ENCODE measurements at places on chromosomes 16 and 17.

GRCh38 chr16:67719778-67720144 lies 645 bp upstream of the GFOD2 start:
- DNase-seq = peak; percentile 69

- peak; percentile 54 for DNase-seq
Observed at GRCh38 chr16:89565506-89566372, 5.3 kb downstream of the RPL13 start.

DNA sequence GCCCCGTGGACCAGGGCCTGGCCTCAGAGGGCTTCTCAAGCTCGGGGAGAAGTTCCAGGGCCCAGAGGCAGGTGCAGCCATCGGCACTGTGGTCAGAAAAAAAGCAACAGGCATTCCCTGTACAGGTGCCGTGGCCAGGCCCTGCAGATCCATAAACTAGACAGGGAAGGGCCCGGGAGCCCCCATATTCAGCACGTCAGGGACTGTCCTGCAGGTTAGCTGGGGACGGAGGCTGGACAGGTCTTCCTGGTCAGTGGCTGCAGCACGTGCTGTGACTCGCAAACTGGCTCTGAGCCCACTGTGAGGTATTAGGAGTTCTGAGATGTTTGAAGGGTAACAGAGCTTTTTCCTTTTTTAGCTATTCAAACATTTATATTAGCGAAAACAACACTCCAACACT lies 15.0 kb upstream of the C16orf95 start:
- DNase-seq = no peak

- DNase-seq = no peak
Observed at GRCh38 chr16:46900455-46901235, 16.5 kb downstream of the GPT2 start.

GRCh38 chr17:80328634-80329380 lies 68.2 kb downstream of the RNF213 start:
- DNase-seq = no peak

DNA sequence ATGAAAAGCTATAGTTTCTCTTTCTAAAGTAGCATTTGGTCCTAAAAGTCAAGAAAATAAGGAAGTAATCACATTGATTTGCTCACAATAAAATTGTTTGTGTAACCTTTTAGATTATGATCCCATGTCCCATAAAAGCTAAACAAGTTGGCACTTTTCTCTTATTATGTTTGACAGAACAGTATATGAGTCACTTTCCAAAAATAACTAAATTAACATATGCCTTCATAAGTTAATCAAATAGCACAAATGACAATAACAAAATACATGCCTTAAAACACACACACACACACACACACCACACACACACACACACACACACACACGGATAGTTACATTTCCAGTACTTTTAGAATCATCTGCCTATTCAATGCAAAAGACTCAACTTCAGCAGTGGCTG lies 2.8 kb downstream of the MED13 start:
- DNase-seq = no peak

DNA sequence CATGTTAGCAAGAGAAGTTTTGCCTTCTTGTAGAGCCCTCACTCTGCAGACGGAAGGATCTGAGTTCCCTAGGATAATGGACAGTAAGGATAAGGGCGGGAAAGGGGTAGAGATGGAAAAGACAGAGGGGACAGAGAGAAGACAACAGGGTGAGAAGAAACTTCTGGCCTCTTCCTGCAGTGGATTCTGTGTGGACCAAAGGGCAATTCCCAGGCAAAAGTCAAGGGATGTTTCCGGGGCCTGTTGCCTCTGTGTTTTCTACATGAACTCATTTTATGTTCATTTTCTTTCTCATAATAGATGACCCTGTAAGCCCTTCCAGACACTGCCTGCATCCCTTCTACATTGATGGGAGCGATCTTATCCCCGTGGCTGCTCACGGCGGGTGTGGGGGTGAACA lies 647 bp upstream of the TMEM238L start:
- DNase-seq = no peak

DNA sequence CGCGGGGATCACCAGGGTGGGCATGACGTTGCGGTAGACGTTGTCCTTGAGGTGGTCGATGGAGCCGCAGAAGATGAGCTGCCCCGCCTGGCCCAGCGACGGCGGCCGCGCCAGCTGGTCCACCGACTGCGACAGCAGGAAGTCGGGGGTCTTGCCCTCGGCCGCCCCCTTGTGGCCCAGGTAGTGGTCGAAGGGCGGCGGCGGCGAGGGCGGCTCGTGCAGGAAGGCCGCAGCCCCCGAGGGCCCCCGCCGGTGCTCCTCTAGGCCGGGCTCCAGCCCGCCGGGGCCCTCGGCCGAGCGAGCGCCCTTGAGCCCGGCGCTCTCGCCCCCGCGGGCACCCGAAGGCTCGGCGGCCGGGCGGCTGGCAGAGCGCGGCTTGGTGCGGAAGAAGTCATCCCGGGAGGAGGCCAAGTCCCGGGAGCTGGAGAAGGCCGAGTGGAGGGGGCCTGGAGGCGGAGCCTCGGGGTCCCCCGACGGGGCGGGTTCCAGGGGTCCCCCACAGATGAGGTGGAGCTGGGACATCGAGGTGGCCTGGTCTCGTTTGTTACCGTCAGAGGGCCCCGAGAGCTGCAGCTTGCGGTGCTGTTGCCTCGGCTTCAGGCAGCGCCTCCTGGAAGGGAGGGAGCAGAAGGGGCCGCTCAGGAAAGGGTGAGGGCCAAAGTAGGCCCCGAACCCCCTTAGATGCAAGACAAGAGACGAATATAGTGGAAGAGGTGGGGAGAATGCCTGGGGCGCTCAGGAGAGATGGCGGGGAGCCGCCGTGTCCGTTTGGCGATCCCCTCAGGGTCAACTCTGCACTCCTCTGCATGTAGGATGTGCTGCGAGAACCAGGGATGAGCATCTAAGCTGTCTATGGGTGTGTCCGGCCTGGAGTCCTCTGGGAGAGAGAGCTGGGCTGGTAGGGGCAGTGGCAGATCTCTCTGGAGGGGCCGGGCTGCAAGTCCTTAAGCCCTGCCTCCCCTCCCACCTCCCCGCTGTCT lies 8.8 kb downstream of the FAM171A2 start:
- peak; percentile 71 for DNase-seq

DNA sequence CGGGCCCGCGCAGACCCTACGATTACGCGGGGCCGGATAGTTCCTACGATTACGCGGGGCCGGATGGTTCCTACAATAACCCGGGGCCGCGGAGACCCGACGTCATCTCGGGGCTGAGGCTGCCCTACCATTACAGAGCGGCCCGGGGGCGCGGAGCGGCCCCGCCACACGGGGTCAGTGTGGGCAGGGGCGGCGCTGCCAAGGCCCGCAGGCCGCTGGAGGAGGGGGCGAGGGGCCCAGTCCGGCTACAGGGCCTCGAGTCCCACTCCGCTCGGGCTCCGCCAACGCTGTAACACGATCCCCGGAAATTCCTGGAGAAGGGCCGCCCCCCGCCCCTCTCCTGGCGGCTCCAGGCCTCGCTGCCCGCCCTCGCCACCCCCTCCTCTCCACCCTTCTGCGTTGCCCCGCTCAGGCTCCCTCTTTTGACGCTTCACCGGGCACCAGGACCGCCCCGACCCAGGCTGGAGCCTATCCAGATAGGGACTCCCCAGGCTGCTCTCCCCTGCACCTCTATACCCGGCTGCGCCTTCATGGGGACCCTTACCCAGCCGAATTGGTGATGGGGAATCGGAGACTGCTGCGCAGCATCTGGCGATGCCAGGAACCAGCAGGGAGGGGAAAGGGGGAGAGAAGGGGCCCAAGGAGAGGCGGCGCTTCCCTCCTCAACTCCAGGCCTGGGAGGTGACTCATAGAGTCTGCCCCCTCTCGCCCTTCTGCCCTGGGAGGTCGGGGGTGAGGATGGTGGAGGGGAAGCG lies at the start of gene RAB34:
RAB34 (minus strand) TSS at position 291 of the 755 bp plus-strand sequence. CDS start 602 bp downstream, outside the sequence.
- DNase-seq = peak; percentile 17

- DNase-seq = no peak
Observed at GRCh38 chr17:81298325-81298990, 3.4 kb upstream of the SLC38A10 start.

- DNase-seq = no peak
Observed at GRCh38 chr17:63116228-63116627, 150.2 kb downstream of the TANC2 start.

DNA sequence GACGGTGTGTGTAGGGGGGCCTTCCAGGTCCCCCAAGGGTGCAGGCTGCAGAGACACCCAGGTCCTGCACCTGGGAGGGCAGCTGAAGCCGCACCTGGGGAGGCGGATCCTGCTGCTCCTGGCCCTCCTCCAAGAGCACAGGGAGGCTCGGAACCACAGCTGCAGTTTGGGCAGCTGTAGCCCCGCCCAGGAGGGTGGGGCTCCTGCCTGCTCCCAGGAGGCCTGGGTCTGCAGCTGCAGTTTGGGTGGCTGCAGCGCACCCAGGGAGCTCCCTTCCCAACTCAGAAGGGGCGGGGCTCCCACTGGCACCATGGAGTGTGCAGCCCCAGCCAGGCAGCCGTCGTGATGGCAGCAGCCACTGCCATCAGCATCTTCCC lies 69.4 kb upstream of the NKD1 start:
- DNase-seq = no peak

- no peak for DNase-seq
Observed at GRCh38 chr17:73141411-73141810, 23.4 kb upstream of the SSTR2 start.

DNA sequence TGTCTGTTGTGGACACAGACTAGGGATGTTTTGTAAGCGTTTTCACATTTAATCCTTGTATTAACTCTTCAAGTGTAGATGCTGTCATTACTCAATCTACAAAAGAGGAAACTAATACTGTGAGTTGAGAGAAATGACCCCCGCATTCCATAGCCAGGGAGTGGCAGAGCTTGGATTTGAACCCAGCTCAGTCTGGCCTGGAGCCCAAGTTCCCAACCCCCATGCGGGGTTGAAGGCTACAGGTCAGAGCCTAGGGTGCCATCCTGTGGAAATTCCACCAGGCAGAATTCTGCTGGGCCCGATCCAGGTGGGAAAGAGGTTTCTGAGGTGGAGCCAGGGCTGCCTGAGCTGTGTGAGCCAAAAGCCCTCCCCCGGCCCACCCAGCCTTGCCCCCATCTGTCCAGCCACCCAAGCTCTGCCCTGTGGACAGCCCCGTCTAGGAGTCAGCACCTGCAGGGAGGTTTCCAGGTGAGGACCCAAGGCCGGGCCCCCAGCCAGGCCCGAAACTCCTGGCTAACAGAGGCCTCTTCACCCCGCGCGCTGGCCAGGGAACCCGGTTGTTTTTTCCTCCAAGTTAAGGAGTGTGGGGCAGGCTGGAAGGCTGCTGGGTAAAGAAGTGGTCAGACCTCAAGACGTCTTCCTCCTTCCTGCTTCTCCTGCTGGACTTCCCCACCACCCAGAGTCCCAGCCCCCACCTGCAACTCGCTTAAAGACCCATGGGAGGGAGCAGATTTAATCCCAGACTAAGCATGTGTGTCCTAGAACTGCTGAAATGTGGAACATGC lies 5.7 kb downstream of the MMP15 start:
- DNase-seq = no peak

GRCh38 chr17:59863616-59864015 lies 29.1 kb downstream of the TUBD1 start:
- DNase-seq = no peak

All from erythroblast (primary cell).